ENCODE measurements at places on chromosomes 16 and 17.

- peak; percentile 41 for DNase-seq
Observed at GRCh38 chr17:65485388-65486299, 75.8 kb downstream of the AXIN2 start.

GRCh38 chr16:49924078-49924477, 68.2 kb upstream of the ZNF423 start:
- no peak for DNase-seq

DNA sequence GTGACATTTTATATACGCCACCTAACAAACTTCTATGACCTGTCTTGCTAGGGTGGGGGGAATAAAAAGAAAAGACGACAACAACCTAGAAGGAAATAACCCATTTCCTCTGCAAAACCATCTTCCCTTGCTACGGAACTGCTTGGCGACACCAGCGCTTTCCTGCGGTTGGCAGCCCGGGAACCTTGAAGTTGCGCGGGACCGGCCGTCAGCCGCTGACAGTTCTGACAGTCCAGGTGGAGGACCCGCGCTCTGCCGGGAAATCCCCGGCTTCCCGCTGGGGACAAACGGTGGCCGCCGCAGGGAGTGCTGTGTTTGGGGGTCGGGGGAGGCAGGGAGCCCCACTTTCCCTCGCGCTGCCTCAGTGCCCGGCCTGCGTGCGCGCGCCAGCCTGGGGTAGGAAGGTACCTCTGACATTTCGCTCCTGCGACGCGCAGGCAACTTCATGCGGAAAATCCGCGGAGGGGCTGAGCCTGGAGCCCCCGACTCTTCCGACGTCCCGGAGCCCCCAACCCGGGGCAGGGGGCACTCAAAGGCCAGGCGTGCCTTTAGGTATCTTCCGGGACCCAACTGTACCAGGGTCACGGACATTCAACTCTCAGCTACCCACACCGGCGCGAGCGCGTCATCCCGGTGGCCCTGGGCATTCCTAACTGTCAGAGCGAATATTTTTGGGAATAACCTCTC, 516 bp downstream of the SLC16A6 start:
- peak; percentile 24 for DNase-seq

- DNase-seq = no peak
Observed at GRCh38 chr16:3957344-3957980, 76.9 kb upstream of the CREBBP start.

DNA sequence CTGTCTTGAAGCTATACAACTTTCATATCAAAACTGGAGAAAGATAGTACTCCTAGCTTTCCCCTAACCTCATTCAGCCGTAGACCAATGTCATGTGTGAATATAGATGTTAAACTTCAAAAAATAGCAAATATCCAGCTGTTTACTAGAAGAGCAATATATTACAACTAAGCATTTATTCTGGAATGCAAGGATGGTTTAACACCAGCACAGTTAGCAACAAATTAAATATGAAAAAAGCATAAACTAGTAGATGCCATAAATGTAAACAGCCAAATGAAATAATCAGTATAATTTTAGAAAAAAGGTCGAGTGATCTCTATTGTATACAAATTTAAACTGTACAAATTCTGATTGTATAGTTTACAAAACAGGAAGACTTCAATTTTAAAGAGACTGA, 59.7 kb downstream of the SDR42E1 start:
- DNase-seq = no peak

DNA sequence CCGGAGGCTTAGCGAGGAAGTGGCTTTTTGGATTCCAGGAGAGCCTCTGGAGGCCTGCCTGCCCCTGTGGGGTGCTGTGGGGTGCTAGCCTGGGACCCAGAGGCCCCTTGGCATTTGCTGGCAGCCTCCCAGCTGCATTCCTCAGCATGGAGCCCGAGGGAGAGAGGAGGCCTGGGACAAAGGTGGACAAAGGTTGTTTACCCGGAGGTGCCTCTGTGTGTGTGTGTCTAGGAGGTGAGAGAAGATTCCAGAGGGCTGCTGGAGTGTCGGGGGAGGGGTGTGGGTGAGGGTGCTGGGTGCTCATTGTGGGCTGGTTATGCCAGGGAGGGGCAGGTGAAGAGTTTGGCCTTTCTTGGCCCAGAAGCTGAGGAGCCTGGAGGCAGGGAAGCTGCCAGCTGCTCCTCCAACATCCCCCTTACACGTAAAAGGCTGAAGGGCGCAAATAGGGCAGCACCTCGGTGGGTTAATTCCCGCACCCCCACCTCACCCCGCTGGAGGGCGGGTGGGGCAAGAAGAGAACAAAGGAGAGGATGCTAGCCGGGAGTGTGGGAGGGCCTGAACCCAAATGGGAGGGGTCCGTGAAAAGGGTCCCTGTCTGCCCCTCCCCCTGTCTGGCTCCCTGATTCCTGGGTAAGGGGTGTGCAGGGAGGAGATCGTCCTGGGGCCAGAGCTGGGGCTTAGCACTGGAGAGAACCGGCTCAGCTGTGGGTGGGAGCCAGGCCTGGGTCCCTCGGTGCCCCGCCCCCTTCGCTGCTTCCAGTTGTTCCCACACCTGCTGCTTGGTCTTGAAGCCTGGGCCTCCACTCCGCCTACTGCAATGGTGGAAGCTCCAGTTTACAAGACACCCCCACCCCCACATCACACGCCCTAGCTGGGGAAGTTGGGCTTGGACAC, 9.9 kb downstream of the HEXIM2 start:
- DNase-seq = no peak

DNA sequence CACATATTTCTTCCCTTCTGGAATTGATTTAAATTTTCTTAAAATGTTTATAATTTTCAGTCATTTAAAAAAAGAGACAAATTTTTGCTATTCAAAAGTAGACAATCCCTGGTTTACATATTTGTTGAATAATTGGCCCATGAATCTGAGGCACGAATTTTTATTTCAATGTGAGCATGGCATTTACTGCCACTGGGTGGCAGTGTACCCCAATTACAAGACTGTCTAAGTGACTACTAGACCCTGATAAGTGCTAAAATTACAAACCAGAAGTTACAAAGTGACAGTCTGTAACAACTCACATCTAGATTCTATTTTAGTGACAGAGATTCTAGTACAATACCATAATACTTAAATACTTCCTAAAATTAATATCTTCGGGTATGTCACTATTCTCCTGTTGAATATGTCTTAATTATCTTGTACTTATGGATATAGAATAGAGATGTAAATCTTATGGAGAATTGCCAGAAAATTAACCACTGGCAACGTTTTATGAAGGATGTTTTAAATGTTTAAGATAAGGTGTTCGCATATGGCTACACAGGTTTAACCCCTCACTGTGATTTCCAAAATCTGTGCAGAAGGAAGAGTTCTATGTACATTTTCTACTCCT, 235.8 kb downstream of the MAP2K4 start:
- peak; percentile 60 for DNase-seq

DNA sequence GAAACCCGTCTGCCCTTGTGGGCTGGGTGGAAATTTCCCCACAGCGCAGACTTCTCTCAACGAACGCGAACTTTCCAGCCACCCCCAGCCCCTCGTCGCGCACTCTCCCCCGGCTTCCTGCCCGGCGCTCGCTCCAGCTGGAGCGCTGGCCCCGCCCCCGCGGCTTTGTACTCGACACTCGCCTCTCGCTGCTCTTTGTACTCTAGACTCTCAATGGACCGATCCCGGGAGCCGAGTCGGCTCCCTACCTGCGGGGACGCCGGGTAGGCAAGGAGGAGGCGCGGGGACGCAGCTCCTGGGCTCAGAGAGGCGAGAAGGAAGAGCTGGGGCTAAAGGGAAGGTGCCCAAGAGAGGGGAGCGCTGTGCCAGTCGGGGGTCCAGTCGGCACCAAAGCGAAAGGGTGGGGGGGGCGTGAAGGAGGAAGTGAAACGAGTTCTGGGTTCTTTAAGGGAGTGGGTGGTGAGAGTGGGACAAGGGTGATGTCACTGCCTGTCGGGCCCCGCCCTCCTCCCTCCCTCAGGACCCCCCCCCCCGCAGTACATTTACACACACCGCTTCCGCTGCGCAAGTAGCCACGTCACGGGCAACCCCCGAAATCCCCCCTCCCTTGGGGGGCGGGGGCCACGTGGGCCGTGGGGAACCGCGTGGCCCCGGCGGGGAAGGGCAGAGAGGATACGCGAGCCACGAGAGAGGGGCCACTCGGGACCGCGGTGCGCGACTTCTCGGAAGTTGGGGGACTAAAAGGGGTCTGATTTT, 9.7 kb downstream of the KDM6B start:
- DNase-seq = peak; percentile 95

DNA sequence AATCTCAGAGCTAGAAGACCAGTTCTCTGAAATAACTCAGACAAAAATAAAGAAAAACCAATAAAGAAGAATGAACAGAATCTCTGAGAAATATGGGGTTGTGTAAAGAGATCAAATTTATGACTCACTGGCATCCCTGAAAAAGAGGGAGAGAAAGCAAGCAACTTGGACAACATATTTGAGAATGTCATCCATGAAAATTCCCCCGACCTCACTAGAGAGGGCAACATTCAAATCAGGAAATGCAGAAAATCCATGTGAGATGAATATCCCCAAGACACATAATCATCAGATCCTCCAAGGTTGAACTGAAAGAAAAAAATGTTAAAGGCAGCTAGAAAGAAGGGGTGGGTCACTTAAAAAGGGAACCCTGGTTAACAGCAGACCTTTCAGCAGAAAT, 32.1 kb downstream of the TANC2 start:
- no peak for DNase-seq

GRCh38 chr17:50129728-50130558, at the start of gene SAMD14:
Gene SAMD14, minus strand, starts transcription at chr17:50130160. Its CDS starts 5,201 bp downstream, at chr17:50124959.
- DNase-seq = peak; percentile 70

- DNase-seq = peak; percentile 65
Observed at GRCh38 chr16:11639925-11640899, 28.0 kb upstream of the SNN start.

DNA sequence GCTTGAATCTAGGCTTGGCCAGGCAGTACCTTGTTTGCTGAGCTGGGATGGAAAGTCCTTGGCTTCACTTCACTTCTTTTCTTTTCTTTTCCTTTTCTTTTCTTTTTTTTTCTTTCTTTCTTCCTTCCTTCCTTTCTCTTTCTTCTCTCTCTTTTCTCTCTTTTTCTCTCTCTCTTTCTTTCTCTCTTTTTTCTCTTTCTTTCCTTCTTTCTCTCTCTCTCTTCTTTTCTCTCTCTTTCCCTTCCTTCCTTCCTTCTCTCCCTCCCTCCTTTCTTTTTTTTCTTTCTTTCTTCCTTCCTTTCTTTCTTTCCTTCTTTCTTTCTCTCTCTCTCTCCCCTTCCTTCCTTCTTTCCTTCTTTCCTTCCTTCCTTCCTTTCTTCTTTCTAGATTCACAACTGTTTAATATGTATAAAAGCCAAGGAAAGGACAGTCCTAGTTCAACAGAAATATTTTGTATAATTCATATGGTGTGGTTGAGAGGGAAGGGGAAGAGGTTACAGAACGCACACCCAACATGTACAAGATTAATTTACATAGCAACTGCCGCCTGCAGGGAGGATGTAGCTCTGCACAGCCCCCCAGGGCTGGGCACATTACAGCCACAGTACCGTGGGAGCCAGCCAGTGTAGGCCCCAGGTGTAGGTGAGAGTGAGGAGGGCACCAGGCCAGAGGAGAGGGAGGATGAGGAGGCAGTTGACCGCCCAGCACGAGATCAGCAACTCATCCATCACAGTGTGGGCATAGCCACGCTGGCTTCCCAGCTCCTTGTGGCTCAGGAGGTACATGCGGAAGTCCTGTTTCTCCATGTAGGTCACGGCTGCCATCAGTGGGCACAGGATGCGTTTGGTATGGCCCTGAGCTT, 9.7 kb upstream of the ITGB3 start:
- DNase-seq = no peak

DNA sequence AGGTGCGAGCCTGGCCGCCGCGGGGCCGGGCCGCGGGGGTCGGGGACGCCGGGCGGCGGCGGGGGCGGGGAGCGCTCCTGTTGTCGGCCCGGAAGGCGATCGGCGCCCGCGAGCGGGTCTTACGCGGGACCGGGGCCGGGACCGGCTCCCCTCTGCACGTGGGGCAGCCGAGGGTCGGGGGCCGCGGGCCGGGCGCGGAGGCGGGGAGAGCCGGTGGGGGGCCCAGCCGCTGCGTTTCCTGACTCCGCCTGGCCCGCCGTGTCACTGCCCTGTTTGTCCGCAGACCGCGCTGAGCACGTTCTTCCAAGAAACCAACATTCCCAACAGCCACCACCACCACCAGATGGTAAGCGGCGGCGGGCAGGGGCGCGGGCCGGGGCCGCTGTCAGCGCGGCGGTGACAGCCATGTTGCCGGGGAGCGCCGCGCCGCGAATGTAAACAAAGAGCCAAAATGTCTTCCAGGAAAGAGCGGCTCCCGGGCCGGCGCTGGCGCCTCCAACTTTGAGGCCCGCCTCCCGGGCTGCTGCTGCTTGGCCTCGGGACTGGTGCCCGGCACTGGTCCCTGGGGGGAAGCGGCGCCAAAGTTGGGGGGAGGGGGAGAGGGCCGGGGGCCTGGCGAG, 586 bp downstream of the UBALD2 start:
- peak; percentile 52 for DNase-seq

DNA sequence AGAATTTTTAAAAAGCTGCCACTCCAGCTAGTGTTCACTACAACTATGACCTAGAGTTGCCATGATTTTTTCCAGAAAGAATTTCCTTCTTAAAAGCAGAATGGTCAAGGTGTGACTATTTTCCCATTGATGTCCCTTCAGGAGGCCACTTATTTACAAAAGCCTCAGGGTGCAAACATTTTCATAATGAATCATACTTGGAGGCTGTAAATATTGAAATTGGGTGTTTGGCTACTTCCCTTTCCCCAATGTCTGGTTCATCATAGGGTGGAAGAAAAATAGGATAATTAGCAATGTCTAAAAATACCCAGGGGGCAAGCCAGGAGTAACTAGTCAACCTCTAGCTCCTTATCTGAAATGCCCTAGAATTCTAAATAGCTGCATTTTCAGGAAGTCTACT, 18.8 kb downstream of the AXIN2 start:
- no peak for DNase-seq

GRCh38 chr16:25007284-25007984, 7.7 kb downstream of the ARHGAP17 start:
- no peak for DNase-seq

DNA sequence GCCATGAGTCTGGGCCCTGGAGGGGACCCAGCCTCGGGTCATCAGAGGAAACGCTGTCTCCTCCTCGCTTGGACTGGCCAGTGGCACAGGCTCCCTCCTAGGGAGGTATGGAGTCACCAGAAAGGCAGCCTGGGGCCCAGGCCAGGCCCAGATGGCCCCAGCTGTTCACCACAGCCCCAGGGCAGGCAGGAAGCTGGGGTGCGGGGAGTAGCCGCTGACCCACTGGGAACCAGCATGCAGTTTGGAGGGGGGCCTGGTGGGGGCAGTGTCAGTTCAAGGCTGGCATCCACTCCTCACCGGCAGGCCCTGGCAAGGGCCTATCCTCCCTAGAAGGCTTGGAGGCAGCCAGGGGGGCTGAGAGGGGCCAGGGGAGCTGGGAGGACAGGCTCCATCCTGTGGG, 48.8 kb downstream of the SDK2 start:
- DNase-seq = no peak

GRCh38 chr17:80761110-80761871, 216.7 kb downstream of the RPTOR start:
- peak; percentile 67 for DNase-seq

GRCh38 chr17:76714822-76715495, 4.2 kb upstream of the MXRA7 start:
- DNase-seq = peak; percentile 73
